ENCODE measurements at places on chromosomes 11 and 22. TPM values are rescaled to one million over a fixed set of nuclear protein-coding genes. Genes with fewer than 3 reads are reported as not detected.

Gene HOATZ
- polyA plus RNA-seq = not detected

Gene SMTNL1
- not detected for polyA plus RNA-seq

Gene MRGPRX3
- 0.76 TPM for polyA plus RNA-seq

Gene OVCH2
- polyA plus RNA-seq = 0.13 TPM

Gene GAS2
- polyA plus RNA-seq = 0.35 TPM

Gene ROBO4
- 5.9 TPM for polyA plus RNA-seq

Gene KREMEN1
- 10.6 TPM for polyA plus RNA-seq

Gene OTUB1
- polyA plus RNA-seq = 183 TPM

Gene DGAT2
- polyA plus RNA-seq = 1.3 TPM

Gene ASCL2
- 0.08 TPM for polyA plus RNA-seq

Gene OR10G8
- polyA plus RNA-seq = not detected

Gene CNGA4
- 0.03 TPM for polyA plus RNA-seq

Gene ABCC8
- not detected for polyA plus RNA-seq

Gene VWCE
- polyA plus RNA-seq = 0.48 TPM

Gene RAB36
- polyA plus RNA-seq = 3.4 TPM

Gene COPB1
- polyA plus RNA-seq = 64.4 TPM

Gene MMP11
- 0.21 TPM for polyA plus RNA-seq

Gene CARNS1
- 0.01 TPM for polyA plus RNA-seq

Gene GRAMD1B
- polyA plus RNA-seq = 0.03 TPM

Gene C2CD2L
- polyA plus RNA-seq = 5.9 TPM

Gene C11orf16
- polyA plus RNA-seq = not detected

Gene CASP1
- polyA plus RNA-seq = 29.8 TPM

Gene OR51I2
- polyA plus RNA-seq = not detected

Gene RASGRP2
- 0.39 TPM for polyA plus RNA-seq

Gene FAR1
- polyA plus RNA-seq = 16.6 TPM

Gene OMP
- not detected for polyA plus RNA-seq

Gene TRIM6
- 2.8 TPM for polyA plus RNA-seq

Gene TMEM41B
- 28.6 TPM for polyA plus RNA-seq

Gene MYBPC3
- not detected for polyA plus RNA-seq

Gene OR4D5
- polyA plus RNA-seq = not detected

Gene NCF4
- polyA plus RNA-seq = not detected

Gene NEFH
- polyA plus RNA-seq = 1.6 TPM

Gene CARD18
- polyA plus RNA-seq = 0.65 TPM

Gene MPZL2
- 34.0 TPM for polyA plus RNA-seq

Gene OR2AG2
- 0.02 TPM for polyA plus RNA-seq

Gene TYR
- 0.04 TPM for polyA plus RNA-seq

Gene VPS37C
- 11.1 TPM for polyA plus RNA-seq

Gene SYCE3
- polyA plus RNA-seq = 0.34 TPM

Gene OAF
- polyA plus RNA-seq = 23.0 TPM

Gene CCDC86
- polyA plus RNA-seq = 82.0 TPM

Gene PKDREJ
- polyA plus RNA-seq = not detected

Gene UPK3A
- polyA plus RNA-seq = not detected

Gene PTGDR2
- 0.03 TPM for polyA plus RNA-seq

Gene PAMR1
- polyA plus RNA-seq = 0.37 TPM

Gene USP2
- polyA plus RNA-seq = 0.26 TPM

Gene OR5A1
- not detected for polyA plus RNA-seq

Gene APOL5
- polyA plus RNA-seq = not detected

Gene C11orf91
- 0.50 TPM for polyA plus RNA-seq

Gene MS4A3
- polyA plus RNA-seq = not detected

Gene SLC22A6
- polyA plus RNA-seq = not detected

Gene LMO1
- polyA plus RNA-seq = not detected

Gene C11orf52
- 1.5 TPM for polyA plus RNA-seq

Gene WNT7B
- 50.2 TPM for polyA plus RNA-seq

Gene TOB2
- polyA plus RNA-seq = 7.4 TPM
